ENCODE measurements at places on chromosomes 6 and 20.

GRCh38 chr6:84379142-84379541 is 151.7 kb upstream of the CEP162 start:
- DNase-seq, result no peak

DNA sequence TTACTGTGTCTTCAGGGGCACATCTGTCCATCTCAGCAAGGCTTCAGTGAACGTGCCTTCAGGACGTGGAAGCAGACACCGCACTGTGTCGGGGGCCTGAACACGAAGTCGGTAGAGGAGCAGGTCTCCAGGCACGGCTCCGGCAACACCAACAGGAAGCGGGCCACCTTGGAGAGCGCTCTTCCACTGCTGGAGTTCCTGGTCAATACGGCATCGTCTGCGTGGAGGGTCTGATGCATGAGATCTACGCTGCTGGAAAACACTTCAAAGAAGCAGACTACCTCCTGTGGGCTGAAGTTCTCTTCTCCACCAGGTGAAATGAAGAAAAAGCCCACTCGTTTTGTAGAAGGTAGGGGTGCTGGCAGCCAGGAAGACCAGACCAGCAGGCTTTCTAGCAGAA is 69.3 kb upstream of the SLCO4A1 start:
- DNase-seq, result no peak

DNA sequence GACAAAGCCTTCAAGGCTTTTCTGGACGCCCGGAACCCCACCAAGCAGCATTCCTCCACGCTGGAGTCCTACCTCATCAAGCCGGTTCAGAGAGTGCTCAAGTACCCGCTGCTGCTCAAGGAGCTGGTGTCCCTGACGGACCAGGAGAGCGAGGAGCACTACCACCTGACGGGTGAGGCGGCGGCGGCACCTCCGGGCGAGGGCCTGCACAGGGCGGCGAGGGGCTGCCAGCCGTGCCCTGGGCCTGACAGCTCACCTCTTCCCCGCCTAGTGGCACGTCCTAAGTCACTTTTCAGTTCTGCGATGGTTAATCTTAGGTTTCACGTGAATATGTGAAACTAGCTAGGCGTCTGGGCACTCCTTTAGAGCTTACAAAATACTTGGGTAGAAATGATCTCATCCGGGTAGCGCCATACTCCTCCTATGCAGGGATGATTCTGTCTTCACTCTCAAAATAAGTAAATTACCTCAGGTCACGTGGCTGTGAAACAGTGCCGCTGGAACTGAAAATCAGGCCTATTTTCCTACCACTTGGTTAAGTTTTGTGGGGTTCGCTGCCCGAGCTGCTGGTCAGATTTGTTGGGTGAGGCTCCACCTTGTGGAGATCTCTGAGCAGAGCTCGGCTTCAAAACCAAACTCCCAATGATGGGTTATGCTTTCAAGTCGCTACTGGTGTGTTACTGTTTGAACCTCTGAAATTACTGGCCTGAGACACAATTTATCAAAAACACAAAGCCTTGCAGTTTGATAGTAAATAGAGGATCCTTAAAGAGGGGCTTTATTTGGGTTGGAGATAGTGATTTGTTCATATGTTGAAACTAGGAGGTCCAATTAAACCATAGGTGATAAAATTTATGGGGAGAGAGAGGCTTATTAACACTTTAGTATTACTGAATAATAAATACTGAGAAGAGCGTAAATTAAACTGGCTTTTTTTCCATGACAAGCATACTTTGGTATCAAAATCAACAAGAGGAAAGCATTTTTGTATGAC is 15.5 kb upstream of the CLDN20 start:
- DNase-seq, result peak; percentile 90

DNA sequence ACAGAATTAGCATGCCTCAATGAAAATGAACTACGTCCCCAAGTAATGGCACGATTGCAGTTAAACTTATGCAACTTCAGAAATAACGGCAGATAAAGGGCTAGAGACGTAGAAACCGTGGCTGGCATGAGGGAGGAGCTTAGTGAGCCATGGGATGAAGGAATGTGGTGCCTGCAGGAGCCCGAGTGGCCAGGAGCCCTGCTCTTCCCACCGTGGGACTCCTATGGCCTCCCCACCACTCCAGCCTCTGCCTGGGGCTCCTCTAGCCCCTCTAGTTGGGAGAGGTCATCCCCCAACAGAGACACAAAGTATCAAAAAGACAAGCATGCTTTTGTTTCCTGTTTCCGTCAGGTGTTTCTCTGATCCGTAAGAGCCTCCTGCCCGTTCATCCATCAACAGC is 75.1 kb upstream of the BHLHE23 start:
- no peak for DNase-seq

DNA sequence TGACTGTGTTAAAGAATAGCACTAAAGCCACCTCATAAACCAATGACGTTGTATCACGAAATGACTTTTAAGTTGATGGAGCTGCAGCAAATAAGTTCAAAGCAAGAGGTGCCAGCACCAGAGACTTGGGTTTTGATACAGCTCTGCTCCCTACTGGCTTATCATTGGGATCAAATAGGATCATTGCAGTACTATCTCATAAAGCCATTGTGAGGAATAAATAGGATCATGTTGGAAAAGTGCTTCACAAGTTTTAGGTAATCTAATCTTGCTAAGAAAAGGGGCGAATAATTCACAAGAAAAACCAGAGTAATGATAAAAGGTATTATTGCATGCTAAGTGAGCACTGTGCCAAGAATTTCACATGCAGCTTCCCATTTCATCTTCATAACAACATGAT is 10.4 kb upstream of the CEP85L start:
- DNase-seq, result no peak

GRCh38 chr6:15520626-15521203 is 142.1 kb downstream of the DTNBP1 start:
- DNase-seq, result no peak

- DNase-seq, result peak; percentile 82
Measured at GRCh38 chr6:125749173-125749864, at the start of gene HEY2. TSS of gene HEY2 (plus strand) at chr6:125749632. CDS start at chr6:125749777, 145 bp downstream.

- no peak for DNase-seq
Measured at GRCh38 chr6:83960664-83961063, 72.9 kb upstream of the MRAP2 start.

GRCh38 chr20:11060423-11061185 is 386.8 kb upstream of the JAG1 start:
- DNase-seq, result no peak

DNA sequence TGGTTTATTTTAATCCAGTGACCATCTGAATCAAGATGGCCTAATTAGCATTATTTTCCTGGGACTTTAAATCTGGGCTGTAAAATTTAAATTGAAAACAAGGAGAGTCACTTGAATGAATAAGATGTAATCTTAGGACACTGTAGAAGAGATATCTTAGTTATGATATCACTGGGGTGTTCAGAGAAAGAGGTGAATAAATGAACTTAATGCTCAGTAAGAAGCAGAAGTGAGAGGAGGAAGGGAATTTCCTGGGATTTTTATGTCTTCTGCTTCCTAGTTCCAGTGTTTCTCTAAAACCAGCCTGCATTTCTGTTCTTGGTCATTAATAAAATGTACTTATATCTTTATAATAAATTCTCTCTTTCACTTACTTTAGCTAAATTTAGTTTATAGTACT is 136.8 kb upstream of the PTPRK start:
- DNase-seq, result no peak

DNA sequence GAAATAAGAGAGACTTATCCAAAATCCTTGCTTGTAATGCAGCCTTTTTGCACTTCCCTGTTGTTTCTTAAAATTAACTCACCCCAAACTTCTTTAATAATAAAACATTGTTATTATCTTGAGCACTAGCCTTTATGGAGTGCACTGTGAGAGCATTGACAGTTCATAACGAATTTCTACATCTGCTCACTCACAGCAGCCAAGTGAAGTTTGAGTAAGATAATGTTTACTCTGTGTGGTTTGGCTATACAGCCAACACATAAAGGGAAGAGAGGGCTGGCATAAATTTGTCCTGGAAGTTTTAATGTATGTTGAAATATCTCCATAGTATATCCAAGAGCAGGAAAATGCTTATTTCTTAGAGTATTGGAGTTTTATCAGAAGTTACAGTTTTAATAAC is 227.9 kb downstream of the FRK start:
- no peak for DNase-seq

- no peak for DNase-seq
Measured at GRCh38 chr20:24646321-24646720, 176.9 kb downstream of the SYNDIG1 start.

- no peak for DNase-seq
Measured at GRCh38 chr6:39193201-39193791, 36.0 kb downstream of the KCNK5 start.

- no peak for DNase-seq
Measured at GRCh38 chr20:10504608-10504993, 69.5 kb downstream of the SLX4IP start.

DNA sequence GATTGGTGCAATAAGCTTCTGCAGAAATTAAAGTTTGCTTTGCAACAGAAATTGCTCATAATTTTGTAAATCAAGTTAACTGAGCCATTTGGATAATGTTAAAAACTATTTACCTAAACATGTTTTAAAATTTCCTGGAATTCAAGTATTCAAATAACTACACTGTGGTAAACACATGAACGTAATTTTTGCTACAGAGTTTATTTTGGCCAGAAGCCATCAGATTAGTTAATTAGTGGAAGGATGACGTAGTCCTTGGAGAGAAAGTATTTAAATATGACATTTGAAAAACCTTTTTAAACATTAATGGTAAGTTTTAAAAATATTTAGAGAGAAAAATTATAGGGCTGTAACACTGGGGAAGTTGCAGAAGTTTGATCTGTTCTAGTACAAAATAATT is 121.2 kb upstream of the UST start:
- no peak for DNase-seq

DNA sequence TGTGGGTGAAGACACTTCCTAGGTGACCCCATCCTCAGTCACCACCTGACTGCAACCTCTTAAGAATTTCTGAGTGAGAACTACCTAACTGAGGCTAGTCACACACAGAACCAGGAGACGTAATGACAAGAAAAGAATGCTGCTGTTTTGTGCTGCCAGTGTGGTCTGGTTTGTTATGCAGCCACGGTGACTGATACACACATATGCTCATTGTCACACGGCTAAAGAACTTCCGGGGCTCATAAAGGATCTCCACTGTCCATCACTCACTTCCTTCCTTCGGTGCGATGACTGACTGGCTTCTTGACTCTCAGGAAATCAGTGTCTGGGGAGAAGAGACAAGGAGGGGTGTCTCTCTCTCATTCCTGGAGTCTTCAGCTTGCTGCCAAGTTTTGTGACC is 88.0 kb downstream of the SLC24A3 start:
- DNase-seq, result no peak

GRCh38 chr6:159642481-159642880 is 50.6 kb downstream of the SOD2 start:
- no peak for DNase-seq

DNA sequence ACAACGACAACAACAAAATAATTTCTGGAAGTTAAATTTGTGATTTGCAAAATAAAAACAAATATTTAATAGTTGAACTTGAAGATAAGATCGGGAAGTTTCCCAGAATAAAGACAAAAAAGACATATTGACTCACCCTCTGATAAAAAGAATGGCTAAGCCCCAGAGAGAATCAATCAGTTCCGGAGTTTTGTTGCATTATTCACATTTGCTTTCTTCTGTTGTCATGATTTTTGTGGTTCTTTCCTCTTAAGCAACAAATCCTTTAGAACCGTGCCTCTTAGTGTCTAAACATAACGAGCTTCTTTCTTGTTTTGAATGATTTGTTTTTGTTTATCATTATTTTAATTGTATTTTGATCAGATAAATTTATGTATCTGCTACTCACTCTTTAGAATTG is 337.7 kb upstream of the PRND start:
- DNase-seq, result no peak

DNA sequence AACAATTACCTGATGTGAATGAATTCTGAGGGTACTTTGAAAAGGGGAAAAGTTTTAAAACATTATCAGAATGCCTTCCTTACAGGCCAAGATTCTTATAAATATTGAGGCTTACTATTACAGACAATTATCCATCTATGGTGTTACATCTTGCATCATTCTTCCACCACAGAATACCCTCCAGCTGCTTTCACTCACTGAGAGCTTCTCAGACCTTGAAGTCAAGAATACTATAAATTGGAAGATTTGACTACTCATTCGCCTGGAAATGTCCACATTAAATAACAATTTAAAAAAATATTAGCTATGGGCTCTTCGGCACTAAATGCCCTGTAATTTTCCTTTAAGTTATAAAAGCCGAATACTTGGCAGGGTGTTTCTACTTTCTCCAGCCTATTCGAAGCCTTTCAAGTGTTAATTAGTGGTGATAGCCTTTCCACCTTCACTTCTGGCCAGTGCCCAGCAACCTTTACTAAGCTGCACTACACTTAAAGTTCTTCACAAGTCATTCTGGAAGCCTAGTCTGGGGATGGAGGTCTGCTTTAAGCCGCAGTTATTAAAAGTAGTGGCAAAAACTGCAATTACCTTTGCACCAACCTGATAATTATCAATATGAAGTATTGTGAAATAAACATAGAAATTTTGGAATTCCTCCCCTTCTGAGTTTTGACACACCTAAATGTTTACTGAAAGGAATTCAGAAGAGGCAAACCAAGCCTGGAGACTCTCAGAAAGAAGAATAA is 100.9 kb downstream of the BMP5 start:
- DNase-seq, result no peak

- DNase-seq, result peak; percentile 100
Measured at GRCh38 chr6:170438402-170438753, 114.7 kb downstream of the PSMB1 start.

- DNase-seq, result no peak
Measured at GRCh38 chr6:160435935-160436334, 87.8 kb downstream of the SLC22A3 start.

DNA sequence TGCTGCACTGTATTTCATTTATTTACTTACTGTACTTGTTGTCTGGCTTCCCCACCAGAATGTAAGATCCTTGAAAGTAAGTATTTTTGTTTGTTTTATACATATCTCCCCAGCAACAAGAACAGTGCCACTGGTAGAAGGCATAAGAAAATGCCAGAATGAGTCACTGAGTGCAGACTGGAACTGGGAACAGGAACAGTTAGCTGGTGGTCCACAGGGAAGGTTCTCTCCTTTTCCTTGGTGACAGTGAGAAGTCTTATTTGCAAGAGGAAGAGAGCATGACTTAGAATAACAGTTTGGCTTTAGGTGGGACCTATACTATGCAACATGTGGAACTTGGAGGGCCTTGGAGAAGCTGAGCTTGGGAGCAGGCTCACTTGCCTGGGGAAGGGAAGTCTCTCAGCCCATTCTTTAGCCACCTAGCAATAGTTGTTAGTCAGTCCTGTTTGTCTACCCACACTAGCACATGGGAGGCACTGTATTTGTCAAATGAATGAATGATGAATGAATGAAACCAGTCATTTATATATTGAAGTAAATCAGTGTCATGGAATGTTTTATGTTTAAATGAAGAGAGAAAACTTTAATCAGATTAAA is 203.5 kb downstream of the KCNQ5 start:
- peak; percentile 55 for DNase-seq

- DNase-seq, result no peak
Measured at GRCh38 chr20:11970243-11970836, 52.6 kb downstream of the BTBD3 start.

DNA sequence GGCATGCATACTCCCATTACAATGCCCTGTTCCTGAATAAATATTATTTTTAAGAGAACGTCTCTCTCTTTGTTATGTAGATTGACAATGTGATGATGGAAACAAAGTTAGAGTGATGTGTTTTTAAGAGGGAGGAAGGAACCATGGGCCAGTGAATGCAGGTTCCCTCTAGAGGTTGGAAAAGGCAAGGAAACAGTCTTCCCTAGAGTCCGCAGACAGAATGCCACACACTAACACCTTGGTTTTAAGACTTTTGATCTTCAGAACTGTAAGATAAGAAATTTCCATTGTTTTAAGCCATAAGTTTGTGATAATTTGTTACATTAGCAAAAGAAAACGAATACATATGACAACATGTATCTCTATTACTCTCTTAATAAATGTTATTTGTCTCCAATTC is 4.7 kb upstream of the CENPW start:
- no peak for DNase-seq

GRCh38 chr6:12222405-12223366 is 67.5 kb upstream of the EDN1 start:
- no peak for DNase-seq
